NCI-H226 (cell line): ENCODE measurements at places on chromosomes 4 and X.
A peak's percentile ranks its signal among the peaks of the same experiment; 100 is the strongest.

GRCh38 chrX:24428516-24428915 lies 36.6 kb upstream of the PDK3 start:
- no peak for DNase-seq

GRCh38 chrX:122943918-122944317 lies 240.2 kb upstream of the GRIA3 start:
- DNase-seq = no peak

- no peak for DNase-seq
Observed at GRCh38 chrX:41119803-41120202, 34.6 kb downstream of the USP9X start.

DNA sequence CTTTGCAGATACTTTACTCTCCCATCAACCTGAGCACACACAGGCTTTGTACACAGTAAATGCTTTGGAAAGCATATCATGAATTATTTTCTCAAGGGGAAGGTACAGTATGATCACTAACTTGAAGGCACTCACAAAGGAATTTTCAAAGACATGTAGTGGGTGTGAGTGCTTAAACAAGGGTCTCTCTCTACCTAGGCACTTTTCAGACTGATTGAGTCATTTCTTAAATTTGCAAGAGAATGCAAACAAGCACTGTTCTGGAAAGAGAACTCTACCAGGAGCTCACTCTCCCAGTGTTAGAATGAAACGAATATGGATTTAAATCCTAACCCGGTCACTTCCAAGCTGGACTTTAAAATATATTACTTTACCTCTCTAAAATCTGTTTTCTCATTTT lies 85.7 kb downstream of the MAML3 start:
- DNase-seq = no peak

DNA sequence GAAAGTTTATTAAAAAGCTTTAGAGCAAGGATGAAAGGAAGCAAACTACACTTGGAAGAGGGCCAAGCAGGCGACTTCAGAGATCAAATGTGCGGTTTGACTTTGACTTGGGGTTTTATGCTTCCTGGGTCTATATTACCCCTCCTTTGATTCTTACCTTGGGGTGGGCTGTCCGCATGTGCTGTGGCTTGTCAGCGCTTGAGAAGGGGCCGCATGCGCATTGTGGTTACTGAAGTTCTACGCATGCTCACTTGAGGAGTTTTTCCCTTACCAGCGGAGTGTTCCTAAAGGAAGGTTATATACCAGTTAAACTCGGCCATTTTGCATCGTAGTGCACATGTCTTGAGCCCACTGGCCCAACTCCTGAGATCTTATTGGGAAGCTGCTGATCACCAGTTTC lies 9.9 kb downstream of the ZNF157 start:
- no peak for DNase-seq

DNA sequence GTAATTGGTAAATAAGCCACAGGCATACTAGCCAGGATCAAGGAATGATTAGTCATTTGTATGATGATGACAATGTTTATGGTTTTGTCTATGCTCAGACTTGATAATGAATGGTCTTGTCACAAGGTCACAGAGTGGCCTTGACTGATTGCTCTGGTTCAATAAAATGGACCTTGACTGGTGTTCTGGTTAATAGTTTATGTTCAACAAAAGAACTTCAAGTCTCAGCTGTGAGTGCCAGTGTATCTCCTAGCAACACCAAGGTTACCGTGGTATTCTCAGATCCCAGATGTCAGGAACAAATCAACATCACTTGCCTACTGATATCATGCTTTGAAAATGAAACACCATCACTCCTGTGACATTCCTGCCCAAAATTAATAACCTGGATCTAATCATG lies 16.3 kb upstream of the LRAT start:
- DNase-seq = no peak

- no peak for DNase-seq
Observed at GRCh38 chr4:36115312-36115711, 129.0 kb downstream of the ARAP2 start.

DNA sequence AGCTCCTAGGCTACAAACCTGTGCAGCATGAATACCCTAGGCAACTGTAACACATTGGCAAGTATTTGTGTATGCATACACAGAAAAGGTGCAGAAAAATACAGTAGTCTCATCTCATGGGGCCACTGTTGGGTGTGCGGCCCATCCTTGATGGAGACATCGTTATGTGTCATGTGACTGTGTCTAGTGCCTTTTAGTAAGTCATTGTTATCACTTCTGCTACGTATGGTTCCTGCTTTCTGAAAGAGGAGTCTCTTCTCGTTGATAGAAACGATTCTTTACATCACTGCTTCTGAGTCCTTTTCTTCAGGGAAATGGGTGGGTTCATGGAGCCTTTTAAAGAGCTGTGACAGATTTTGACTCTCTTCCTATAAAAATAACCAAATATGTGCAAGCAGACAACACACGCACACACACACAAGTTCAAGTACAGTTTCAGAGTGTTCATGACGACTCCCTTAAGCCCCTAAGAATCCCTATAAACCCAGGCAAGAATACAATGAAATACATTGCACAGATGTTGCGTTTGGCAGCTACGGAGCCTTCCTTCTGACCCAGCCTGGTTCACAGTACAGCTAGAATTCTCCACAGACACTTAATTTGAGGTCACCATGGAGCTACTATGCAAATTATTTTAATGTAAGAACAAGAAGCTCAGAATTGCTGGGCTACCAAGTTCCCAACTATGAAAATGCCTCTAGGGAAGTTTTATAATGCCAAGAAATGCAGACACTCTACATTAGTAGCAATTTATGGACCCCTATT lies 10.2 kb upstream of the STK32B start:
- no peak for DNase-seq

GRCh38 chrX:133185119-133185518 lies 33.0 kb downstream of the TFDP3 start:
- DNase-seq = no peak

DNA sequence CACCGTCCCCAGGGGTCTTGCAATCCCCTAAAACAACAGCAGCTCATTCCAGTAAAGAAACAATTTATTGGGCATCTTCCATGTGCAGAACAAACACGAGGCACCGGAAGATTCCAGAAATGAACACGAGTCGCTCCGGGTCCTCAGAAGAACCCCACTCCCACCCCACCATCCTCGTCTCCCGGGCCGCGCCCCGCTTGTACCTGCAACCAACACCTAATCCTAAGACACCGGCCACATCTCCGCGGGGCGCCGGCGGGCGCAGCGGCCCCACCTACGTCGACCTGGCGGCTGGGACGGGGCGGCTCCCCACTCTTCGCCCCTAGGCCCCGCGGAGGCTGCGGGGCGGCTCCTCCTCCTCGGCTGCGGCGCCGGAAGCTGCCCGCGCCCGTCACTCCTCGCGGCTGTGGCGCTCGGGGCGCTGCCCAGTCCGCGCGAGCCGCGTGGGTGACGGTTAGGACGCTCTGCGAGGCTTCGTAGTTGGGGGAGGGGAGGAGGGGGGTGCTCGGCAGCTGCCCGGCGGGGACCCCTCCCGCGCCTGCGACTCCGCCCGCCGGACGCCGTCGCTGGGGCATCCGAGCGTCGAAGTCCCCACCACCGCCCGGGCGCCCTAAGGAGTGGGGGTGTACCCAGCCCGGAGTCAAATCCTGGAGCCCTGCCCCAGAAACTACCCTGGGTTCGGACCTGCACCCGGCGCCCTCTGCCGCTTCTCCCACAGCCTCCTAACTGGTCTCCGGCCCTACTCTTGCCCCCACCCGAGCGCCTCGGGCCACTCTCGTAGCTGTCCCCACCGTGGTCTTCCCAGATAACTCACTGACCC lies at the start of gene CCDC158:
CCDC158 (minus strand) TSS at position 380 of the 820 bp plus-strand sequence. CDS start 17,934 bp downstream, outside the sequence.
- DNase-seq = no peak

- no peak for DNase-seq
Observed at GRCh38 chr4:138007572-138007971, 234.6 kb downstream of the SLC7A11 start.

DNA sequence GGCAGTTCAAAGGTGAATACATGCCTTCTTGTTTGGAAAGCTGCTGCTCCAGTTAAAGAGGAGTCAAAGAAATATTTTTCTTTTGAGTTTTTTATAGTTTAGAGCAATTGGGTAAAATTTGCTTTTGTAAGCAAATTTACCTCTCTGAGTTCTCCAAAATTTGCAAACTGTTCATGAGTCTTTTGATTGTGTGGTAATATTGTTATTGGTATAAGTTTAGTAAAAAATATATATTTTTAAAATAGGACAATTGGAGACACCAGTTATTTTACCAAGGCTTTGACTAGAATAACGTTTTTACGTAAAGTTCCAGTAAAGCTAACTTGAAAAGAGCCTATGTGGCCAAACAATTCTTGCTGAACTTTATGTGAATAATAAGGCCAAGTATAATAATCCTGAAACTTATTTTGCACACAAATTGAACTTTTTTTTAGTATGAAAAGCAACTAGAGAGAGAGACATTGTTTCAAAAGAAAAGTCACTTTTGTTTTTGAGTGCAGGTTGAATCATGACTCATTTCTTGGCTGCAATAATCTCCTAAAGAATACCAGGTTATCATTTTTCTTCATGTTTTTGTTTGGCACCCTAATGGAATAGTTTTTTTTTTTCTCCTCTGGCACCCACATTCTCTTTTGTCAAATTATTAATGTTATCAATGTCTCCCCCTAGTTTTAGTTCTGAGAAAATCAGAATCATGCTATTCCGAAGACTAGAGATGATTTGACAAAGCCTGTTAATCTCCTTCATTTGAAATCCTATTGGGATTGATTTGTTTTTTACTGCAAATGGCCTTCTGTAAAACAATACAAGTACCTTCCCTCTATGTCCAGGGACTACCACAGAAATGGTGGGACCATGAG lies 57.1 kb downstream of the UGT2B10 start:
- DNase-seq = no peak

- no peak for DNase-seq
Observed at GRCh38 chrX:38494239-38494823, 67.0 kb upstream of the TSPAN7 start.

DNA sequence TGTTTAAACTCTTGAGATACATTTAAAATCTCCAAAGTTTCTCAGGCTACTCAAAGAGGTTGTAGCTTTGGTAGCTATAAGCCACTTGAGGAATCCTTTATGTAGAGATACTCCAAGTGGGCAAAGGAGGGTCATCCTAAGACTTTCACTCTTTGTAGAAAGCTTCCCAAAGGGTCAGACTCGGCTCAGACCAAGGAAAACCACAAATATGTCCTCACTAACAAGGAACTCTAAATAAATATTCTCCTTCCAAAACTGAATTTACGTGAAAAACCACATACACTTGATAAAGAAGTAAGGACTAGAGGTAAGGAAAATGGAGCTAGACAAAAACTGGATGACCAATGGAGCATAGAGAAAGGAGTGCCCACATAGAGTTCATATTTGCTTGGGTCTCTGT lies 41.7 kb upstream of the DDX60 start:
- no peak for DNase-seq

GRCh38 chr4:57080781-57081650 lies 29.2 kb downstream of the IGFBP7 start:
- peak; percentile 81 for DNase-seq

DNA sequence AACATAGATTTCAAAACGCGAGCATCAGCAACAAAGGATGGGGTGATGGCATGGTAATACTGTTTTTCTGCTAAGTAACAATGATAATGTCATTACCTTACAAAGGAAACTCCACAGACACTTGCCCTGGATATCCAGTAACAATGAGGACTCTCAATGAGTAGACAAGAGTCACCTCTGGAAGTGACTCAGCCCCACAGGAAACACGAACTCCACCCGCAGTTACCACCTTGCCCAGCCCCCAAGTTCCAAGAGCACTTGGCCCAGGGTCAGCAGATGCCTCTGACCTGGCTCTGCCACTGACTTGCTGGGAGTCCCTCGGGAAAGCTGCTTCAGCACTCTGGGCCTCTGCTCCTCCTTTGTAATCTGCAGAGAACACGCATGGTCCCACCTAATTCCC lies 110.3 kb upstream of the MAP3K15 start:
- peak; percentile 12 for DNase-seq

- no peak for DNase-seq
Observed at GRCh38 chrX:7109049-7109531, 38.4 kb upstream of the STS start.

GRCh38 chrX:104318330-104319009 lies 63.7 kb upstream of the ESX1 start:
- DNase-seq = peak; percentile 44

DNA sequence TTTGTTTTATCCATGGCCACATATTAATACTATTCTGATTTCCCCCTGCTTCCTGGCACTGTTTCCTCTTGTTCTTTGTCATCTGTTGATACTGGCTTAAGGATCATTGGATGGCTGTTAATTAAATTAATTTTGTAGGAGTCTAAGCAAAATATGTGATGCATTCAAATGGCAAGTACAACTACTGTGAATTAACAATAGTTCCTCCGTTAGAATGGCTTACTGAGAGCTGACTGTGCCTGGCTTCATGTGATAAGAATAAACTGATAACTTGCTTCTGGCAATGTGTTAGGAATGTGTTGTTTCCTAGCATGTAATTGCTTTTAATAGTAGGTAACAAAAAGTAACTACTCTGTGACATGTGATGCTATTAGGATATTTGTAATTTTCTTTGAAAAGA lies 98.5 kb downstream of the RPA4 start:
- DNase-seq = peak; percentile 34

DNA sequence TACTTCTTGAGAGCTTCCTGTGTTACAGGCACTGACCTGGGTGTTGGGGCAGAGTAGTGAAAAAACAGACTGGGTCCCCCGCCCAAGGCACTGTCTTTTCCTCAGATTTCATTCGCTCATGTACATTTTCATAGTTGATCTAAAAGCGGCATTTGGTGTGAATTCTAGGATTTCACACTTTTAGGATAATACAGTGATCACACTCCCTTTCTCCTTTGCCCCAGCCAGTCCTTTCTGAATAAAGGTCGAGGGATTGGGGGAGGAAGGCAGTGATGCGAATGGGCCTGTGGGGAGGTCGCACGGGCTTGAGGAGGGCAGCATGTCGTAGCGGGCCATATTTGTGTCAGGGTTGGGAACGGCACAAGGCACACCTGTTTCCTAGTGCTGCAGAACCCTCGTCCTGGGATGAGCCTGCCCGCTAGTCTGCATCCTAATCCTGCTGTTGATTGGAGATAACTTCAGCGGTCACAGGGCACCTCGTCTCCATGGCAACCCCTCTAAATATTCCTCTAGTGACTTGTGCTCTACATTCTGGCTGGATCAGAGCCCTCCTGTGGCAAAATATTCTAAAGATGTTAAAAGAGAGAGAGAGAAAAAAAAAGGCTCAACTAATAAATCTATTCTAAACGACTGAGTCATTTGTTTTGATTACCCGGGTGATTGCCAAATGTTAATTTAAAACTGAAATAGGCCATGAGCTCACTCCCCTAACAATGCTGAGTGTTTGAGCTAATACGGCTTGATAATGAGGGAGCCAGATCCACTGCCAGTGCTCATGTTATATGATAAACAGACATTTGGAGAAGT lies 21.8 kb downstream of the FHL1 start:
- peak; percentile 32 for DNase-seq

DNA sequence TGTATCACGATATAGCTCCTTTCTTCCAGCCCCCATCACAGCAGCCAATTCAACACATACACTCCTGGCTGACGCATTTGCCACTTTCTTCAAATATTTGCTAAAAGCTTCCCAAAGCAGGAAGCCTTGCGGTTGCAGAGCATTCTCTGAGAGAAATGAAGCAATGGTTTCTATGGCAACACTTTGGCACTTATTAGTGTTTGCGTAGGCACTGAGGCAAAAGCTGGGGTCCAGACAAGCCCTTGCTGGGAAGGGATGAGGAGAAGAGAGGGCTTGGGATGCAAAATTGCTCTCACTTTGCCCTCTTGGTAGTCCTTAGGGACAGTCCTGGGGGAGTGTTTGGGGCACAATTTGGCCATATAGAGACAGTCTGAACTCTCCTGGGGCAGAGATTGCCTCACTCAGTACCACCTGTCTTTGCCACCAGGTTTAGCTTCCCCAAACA lies 55.0 kb upstream of the PAK3 start:
- DNase-seq = peak; percentile 56
